ENCODE measurements at places on chromosomes 13 and 19.
A peak's percentile ranks its signal among the peaks of the same experiment; 100 is the strongest.

- no peak for DNase-seq
Observed at GRCh38 chr13:39494006-39494405, 109.0 kb downstream of the LHFPL6 start.

DNA sequence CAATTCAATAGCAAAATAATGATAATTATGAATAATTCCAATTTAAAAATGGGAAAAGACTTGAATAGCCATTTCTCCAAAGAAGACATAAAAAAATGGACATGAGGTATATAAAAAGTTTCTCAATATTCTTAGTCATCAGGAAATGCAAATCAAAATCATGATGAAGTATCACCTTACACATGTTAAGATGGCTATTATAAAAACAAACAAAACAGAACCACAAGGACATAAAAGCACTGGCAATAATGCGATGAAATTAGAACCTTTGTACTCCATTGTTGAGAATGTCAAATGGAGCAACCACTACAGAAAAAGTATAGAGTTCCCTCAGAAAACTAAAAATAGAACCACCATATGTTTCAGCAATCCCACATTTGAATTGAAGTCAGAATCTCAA lies 1186.1 kb downstream of the SLITRK5 start:
- no peak for DNase-seq

- DNase-seq, result no peak
Observed at GRCh38 chr19:23698711-23699520, 11.9 kb upstream of the ZNF675 start.

DNA sequence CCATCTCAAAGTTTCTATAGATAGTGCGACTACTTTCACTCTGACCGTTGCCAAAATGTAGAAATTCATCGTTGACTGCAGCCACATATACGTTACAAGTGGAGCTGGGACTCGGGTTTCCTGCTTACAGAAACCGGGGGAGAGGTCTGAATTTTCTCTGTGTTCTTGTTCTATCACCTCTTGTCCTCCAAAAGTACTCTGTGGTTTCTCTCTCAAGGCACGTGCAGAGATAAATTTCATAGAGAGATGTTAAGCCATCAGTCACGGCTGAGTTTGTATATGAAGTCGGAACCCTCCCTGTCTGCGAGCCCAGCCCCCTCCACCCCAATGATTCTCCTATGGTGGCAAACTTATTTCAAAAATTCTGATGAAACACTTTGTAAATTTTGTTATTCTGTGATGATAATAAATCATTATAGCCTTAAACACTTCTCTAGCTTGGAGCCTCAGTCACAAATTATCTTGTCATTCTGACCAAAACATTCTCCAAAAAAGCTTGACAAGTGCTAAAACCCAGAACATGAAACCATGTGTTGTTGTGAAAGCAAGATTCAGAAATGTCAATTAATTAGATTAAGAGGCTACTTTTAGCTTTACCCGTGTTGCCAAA lies 87.5 kb downstream of the TSHZ3 start:
- no peak for DNase-seq

GRCh38 chr19:51766461-51766860 lies 5.5 kb downstream of the FPR2 start:
- no peak for DNase-seq

- DNase-seq, result no peak
Observed at GRCh38 chr19:13033244-13033643, 38.0 kb downstream of the NFIX start.

GRCh38 chr19:34269489-34269888 lies 15.1 kb downstream of the GARRE1 start:
- DNase-seq, result no peak

DNA sequence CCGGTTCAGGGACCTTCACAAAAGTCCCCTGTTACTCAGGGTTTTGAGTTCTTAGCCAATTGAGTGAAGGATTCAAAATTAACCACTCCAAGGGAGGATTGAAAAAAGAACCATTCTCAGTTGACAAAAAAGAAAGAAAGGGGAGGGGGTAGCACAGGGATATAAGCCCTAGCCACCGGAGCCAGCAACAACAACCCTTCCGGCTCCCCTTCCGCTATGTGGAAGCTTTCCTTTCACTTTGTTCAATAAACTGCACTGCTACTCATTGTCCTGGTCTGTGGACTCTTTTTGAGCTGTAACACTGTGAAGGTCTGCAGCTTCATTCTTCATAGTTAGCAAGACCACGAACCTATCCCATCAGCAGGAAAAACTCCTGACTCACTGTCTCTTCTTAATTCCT lies 1488.1 kb upstream of the PRR20A start:
- no peak for DNase-seq

GRCh38 chr19:55838251-55838650 lies 1.9 kb downstream of the NLRP4 start:
- no peak for DNase-seq

DNA sequence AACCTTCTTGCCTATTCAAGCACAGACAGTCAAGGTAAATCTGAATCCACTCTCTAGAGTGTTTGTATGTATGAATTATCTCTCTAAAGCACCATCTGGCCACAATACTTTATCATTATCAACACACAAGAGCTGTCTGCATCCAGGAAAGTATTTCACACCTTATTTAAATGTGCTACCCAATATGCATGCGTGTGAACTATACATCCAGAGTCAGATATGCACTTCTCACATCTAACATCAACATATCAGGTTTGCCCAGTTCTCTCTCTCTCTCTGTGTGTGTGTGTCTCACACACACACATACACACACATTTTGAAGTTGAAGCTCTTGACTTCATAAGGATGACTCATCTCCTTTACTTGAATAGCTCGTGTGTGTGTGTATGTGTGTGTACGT lies 697.5 kb upstream of the PCDH20 start:
- no peak for DNase-seq

- no peak for DNase-seq
Observed at GRCh38 chr13:27226991-27227390, 24.4 kb upstream of the RPL21 start.

DNA sequence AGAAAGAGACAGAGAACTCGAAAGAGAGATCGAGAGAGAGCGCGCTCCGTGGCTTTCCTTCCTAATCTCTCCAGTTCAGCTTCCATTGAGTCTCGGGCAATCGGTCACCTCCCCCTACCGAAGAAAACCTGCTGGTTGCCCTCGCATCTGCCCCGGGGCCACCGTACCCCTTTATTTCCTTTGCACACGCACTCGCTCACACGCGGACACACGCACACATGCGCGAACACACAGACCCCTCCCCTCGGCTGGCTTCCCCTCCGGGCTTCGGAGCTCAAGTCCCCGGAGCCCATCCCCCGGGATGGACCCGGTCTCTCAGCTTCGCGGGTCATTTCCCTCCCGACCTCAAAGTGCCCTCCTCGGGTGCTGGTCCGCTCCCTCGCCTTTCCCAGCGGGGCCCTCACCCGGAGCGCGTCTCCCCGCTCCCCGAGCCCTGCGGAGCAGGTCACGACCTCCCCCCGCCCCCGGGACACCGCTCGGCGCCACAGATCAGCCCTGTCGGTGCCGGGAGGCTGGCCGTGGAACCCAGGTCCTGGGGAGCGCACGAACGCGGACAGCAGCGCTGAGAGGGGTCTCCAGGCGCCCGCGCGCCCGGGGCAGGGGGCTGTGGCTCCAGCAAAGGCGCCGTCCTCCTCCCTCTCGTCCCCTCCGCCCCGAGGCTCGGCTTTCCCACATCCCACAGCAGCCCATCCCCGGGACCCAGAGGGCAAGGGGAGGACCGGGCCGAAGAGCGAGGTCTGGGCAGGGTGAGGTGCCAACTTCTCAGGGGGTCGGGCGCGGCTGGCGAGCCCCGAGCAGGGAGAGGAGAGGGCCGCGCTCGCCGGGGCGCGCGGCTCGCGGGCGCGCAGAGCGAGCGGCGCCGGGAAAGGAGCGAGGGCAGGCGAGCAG lies 1.8 kb downstream of the DACH1 start:
- DNase-seq, result peak; percentile 73

GRCh38 chr13:30120133-30120822 lies 187.1 kb downstream of the KATNAL1 start:
- DNase-seq, result no peak

GRCh38 chr13:65856431-65856830 lies 1373.7 kb downstream of the PCDH9 start:
- no peak for DNase-seq

GRCh38 chr13:99605420-99606323 lies 104.4 kb downstream of the TM9SF2 start:
- peak; percentile 38 for DNase-seq

DNA sequence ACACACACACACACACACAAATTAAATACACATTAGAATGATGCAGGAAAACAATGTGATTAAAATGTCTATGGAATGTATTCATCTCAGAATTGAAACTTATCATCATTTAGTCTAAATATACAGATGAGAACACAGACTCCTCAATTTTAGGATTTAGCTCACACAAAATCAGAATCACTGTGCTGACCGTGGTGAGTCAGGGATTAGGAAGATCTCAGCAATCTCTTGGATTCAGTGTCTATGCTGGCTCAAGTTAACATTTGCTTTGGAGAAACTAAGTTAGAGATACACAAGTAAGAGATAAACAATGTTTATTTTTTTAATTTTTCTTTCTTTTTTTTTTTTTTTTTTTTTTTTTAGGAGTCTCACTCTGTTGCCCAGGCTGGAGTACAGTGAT lies 323.6 kb downstream of the KLF12 start:
- no peak for DNase-seq

- no peak for DNase-seq
Observed at GRCh38 chr13:63403733-63404132, 1988.1 kb upstream of the PCDH20 start.

DNA sequence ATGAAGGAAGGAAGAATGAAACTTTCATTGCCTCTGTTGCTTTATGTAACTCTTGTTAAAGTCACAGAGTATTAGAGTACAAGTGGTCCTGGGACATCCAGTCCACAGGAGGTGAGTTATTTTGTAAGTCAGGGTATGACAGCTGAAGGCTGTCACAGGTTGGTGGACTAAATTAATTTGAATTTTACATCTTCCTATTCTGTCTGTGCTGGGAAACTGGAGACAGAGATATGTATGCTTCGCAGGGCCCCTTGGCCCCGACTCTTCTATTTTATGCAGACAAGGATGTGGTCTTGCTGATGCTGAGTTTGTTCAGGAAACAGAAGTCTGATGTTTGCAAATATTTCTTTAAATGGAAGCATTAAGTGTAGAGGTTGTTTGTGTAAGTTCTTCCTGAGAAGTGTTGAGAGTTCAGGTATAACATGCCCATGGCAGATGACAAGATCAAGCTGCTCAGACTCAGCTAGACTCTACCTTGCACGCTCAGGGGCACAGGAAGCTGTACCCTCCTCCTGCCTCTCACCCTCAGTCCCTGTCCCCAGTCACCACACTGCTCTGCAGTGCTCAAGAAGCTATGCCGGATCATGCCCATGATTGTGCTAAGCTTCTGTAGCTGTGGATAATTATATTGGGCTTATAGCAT lies 23.4 kb downstream of the RASL11A start:
- DNase-seq, result no peak

- DNase-seq, result no peak
Observed at GRCh38 chr19:34825212-34825611, 52.2 kb upstream of the ZNF599 start.

DNA sequence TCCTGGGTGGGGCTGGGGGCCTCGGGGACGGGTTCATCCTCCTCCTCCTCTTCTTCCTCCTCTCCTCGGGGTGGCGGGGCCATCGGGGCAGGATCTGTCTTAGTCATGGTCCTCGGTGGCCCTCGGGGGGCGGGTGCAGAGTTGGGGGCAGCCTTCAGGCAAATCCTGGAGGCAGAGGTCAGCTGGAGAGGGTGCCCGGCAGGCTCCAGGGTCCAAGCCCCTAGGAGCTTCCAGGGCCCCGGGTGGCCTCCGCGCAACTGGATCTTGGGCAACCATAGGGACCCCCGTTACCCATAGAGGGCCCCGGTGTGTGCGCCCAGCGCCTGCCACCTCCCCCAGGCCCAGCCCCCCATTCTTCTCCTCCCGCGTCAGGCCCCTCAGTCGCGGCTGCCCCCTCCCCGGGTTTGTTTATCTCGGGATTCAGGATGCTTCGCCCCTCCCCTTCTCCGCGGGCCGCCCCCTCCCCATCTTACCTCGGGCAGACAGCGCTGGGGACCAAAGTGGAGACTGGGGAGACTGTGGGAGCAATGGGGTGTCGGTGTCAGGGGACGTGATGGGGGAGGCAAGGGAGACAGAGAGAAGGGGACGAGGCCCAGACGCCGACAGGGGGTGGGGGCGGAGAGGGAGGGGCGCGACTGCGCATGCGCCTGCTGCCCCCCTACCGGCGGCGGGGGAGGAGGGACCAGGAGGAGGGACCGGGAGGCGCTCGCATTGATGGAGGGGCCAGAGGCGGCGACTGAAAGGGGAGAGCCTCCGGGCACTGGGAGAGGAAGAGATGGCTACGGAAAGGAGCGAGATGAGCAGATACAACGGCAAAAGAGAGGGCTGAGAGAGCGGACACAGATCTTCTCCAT lies at the start of gene CLIP3:
CLIP3 (minus strand) TSS at position 623 of the 854 bp plus-strand sequence; CDS start at position 107, 516 bp downstream.
- DNase-seq, result peak; percentile 78

GRCh38 chr13:35210261-35210660 lies 266.2 kb downstream of the MAB21L1 start:
- no peak for DNase-seq

GRCh38 chr19:48213959-48214358 lies 41.8 kb downstream of the CARD8 start:
- no peak for DNase-seq

DNA sequence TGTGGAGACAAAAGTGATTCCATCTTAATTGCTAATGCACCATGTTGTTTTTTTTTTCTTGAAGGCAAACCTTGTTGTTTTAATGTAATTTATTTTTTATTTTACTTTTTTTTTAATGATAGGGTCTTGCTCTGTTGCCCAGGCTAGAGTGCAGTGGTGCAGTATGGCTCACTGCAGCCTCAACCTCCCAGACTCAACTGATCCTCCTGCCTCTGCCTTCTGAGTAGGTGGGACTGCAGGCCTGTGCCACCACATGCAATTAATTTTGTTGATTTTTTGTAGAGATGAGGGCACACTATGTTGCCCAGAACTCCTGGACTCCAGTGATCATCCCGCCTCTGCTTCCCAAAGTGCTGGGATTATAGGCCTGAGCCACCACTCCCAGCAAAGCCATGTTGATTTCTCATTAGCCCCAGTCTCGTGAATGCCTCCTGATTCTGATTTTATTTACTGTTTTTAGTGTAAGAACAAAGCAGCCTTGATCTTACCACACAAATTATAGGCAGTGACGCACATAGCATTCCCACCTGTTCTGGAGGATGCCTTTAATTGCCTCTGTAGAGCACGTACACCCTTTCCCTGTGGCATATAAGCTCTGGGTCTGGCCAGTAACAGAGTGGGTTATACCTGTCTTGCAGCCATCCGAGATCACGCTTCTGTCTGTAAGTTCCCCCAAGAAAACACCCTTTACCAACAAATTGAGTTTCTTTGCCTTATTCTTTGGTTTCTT lies 150.4 kb downstream of the GGACT start:
- DNase-seq, result no peak

- DNase-seq, result no peak
Observed at GRCh38 chr13:46648166-46648607, 95.2 kb downstream of the LRCH1 start.

GRCh38 chr19:53537121-53537520 lies 824 bp upstream of the ZNF331 start:
- no peak for DNase-seq

- DNase-seq, result peak; percentile 52
Observed at GRCh38 chr19:1122972-1123363, 19.2 kb downstream of the GPX4 start.

GRCh38 chr13:33918199-33918932 lies 100.4 kb downstream of the RFC3 start:
- no peak for DNase-seq

GRCh38 chr13:55437162-55437561 lies 1703.6 kb upstream of the PRR20A start:
- no peak for DNase-seq

All from heart left ventricle (tissue), 16 donors.